ENCODE measurements at places on chromosomes 1 and 21. TPM values are rescaled to one million over a fixed set of nuclear protein-coding genes. Genes with fewer than 3 reads are reported as not detected.

- DNase-seq = no peak
These were observed 85.3 kb downstream of the DHRS3 start for GRCh38 chr1:12532405-12533315.

The SV2A gene
- 14.4 TPM for total RNA-seq

DNA sequence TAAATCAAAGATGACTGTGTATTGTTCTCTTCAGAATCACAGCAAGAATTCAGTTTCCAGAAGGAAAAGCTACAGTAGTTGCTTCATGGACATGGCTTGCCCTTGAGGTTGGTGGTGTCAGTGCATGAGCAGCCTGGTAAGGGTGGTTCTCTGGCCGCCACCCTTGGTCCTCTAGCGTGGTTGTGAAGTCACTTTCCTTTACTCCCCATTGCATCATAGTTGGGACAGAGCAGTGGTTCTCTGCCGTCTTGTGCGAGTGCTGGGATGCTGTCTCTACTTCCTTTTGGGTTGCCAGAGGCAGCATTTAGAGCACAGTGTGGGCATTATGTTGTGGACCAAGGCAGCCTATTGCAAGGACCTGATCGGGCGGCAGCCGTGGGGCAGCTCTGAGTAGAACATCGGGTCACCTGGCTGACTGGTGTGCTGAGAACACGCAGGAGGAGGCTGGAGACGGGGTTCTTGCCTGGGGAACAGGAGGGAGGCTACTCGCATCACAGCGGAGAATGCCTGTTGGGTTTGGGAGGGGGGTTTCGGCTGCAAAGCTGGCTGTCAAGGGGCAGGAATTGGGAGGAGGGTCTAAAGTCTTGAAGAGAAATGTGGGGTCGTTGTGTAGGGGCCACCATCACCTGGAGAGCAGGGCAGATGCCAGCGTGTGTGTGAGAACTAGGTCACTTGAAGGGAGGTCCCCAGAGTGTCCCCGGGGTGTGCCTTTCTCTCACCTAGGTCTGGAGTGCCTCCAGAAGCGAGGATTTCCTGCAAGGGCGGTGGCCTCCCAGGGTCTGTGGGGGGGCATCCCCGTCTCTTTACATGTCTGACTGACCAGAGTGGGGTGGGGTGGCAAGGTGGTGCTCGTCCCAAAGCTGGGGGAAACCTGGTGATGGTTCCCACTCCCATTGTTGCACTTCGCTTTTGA, 6.3 kb downstream of the ARF1 start:
- DNase-seq = no peak

GRCh38 chr21:34803782-34804370, 135.1 kb downstream of the CLIC6 start:
- DNase-seq = no peak

The CELA3A gene
- total RNA-seq = not detected

DNA sequence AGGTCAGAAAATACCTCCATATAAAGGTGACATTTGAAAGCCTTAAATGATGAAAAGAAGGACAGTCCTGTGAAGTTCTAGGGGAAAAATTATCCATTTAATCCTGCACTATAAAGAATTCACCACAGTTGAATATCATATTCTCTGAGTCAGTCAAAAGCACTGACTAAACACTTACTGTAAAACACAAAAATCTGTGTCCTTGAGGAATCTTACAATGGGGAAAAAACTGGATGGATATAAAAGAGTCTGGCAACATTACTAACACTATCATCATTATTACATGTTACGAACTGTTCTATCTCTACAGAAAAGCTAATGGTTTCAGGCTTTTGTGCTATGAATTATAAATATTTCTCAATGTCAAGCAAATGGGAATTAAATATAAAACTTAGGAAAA, 42.4 kb upstream of the HP1BP3 start:
- DNase-seq = no peak

The APCS gene
- not detected for total RNA-seq

The PTGFRN gene
- 1.8 TPM for total RNA-seq

DNA sequence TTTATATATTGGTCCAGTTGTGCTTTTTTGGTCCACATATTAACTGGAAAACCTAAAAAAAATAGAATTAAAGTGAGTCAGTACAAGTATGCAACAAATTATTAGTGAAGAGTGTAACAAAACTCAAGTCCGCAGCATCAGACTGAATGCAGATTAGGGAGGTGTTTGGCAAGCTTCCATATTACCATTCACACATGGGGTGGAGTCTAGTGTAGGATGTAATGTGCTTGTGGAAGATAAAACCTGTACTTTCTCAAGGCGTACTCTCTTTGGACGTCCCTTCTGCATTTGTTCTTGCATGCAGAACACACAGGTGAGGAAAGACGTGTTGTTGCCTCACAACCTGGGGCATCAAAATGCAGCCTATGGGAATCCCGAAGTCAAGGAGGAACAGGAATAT, 668.7 kb downstream of the MRPL39 start:
- no peak for DNase-seq

DNA sequence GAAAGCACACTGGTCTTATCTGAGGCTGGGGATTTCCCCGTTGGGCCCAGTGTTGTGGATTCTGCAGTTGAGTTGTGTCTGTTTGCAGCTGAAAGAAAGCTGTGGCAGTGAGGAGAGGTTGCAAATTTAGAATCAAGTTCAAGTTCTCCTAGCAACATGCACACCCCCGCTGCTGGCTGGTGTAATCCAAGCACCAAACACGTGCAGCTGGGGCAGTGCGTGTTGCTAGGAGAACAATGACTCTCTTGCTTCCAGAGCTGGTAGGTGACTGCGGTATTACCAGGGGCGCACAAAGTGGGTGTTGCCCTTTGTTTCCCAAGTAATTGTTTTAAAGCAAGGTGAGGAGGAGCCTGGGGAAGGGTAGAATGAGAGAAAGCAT, 91.5 kb downstream of the IER5 start:
- DNase-seq = no peak

- no peak for DNase-seq
These were observed 183.0 kb downstream of the CYYR1 start for GRCh38 chr21:26389971-26390641.

- DNase-seq = no peak
These were observed 21.5 kb upstream of the ARHGAP29 start for GRCh38 chr1:94258873-94259331.

- no peak for DNase-seq
These were observed 628 bp upstream of the PLEKHM2 start for GRCh38 chr1:15683345-15684039.

GRCh38 chr1:245860657-245861544, 646.2 kb downstream of the SMYD3 start:
- DNase-seq = no peak

The SF3B4 gene
- total RNA-seq = 82.3 TPM

DNA sequence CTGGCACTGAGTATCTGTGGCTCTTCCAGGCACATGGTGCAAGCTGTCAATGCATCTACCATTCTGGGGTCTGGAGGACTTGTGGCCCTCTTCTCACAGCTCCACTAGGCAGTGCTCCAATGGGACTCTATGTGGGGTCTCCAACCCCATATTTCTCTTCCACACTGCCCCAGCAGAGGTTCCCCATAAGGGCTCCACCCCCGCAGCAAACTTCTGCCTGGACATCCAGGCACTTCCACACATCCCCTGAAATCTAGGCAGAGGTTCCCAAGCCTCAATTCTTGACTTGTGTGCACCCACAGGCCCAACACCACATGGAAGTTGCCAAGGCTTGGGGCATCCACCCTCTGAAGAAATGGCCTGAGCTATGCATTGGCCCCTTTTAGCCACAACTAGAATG, 18.8 kb downstream of the ODF2L start:
- DNase-seq = no peak

DNA sequence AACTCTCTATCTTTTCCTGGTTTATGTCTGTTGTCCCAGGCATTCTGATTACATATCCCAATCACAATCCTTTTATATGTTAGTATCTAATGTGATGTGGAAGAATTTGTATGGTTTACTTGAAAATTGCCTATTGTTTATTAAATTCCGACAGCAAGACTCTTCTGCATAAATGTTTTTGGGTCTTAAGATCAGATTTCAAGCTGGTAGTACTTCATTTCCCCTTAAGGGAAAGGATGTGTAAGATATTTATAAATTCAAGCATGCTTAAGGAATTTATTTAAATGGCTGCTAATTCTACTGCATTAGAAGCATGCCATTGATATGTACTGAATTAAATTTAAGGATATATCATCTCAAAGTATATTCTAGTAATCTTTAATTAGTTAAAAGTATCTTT, 20.4 kb upstream of the GPR88 start:
- DNase-seq = no peak

The NHLH1 gene
- 0.43 TPM for total RNA-seq

DNA sequence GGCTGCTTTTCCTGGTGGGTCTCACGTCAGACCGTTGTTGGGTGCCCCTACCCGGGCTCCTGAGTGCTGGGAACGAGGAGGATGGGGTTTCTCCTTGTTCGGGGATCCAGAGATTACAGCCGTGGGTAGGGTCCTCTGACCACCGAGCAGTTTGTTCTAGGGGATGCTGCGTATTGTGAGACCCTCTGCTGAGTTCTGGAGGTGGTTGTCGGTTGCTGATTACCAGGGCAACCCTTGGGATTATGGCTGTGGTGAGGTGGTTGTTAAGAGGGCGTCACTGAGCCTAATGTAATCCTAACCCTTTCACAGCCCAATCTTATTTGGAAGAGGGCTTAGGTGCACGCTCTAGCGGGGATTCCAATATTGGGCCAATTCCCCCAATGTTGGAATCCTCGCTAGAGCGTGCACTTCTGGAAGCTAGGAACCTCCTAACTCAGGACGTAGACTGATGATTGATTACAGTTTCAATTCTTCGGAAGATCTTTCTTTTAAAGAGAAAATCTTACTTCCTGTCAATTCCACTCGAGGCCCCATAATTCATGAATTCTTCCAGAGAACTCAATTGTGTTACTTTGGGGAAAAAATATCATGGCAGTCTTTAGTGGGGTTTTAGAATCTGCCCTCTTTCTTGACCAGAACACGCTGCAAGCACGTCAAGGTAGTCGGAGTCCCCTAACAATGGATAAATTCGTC, 483 bp downstream of the TCEANC2 start:
- no peak for DNase-seq

The PYHIN1 gene
- total RNA-seq = 59.8 TPM

The ELAPOR1 gene
- total RNA-seq = 5.0 TPM

GRCh38 chr1:164635803-164636731, 77.1 kb downstream of the PBX1 start:
- DNase-seq = no peak

GRCh38 chr1:47241114-47242113, 9.4 kb upstream of the TAL1 start:
- DNase-seq = no peak

The TRABD2B gene
- total RNA-seq = not detected

- peak; percentile 41 for DNase-seq
These were observed 29.5 kb downstream of the ARHGEF16 start for GRCh38 chr1:3483801-3484444.

GRCh38 chr1:234108921-234109320, 204.4 kb downstream of the SLC35F3 start:
- no peak for DNase-seq

- DNase-seq = no peak
These were observed 36.4 kb downstream of the LYPLAL1 start for GRCh38 chr1:219210067-219210466.

DNA sequence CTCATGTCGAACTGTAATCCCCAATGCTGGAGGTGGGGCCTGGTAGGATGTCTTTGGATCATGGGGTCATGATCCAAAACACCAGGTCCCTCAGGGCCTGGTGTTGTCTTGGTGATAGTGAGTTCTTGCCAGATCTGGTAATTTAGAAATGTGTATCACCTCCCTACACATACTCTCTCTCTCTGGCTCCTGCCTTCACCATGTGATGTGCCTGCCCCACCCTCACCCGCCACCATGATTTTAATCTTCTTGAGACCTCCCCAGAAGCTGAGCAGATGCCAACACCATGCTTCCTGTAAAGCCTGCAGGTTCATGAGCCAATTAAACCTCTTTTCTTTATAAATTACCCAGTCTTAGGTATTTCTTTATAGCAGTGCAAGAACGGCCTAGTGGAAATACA, 136.4 kb downstream of the NR5A2 start:
- DNase-seq = no peak

DNA sequence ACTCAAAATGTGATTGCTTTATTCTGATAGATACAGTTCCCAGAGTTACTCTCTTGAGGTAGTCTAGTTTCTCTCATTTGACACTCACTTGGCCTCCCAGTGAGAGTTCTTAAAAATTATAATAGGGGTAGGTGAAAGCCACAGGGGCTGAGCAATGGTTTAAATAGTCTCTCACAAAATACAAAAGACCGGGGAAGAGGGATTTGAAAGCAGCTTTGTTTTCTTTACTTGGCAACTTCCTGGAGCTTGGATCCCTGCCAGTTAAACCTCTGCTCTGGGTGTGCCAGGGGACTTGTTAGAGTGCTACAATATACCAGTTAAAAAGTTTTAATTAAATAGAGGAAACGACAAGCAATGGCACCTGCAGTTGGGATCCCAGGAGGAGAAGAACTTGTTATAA, 31.7 kb downstream of the OR13G1 start:
- DNase-seq = no peak

All from activated CD4-positive, alpha-beta memory T cell treated with anti-CD3 and anti-CD28 coated beads, Interleukin-2, amount 10 ng/mL, durations not matched to agents 7 days and 5 days (primary cell).